ENCODE measurements at places on chromosomes 5 and 9. TPM values are rescaled to one million over a fixed set of nuclear protein-coding genes. Genes with fewer than 3 reads are reported as not detected.

DNA sequence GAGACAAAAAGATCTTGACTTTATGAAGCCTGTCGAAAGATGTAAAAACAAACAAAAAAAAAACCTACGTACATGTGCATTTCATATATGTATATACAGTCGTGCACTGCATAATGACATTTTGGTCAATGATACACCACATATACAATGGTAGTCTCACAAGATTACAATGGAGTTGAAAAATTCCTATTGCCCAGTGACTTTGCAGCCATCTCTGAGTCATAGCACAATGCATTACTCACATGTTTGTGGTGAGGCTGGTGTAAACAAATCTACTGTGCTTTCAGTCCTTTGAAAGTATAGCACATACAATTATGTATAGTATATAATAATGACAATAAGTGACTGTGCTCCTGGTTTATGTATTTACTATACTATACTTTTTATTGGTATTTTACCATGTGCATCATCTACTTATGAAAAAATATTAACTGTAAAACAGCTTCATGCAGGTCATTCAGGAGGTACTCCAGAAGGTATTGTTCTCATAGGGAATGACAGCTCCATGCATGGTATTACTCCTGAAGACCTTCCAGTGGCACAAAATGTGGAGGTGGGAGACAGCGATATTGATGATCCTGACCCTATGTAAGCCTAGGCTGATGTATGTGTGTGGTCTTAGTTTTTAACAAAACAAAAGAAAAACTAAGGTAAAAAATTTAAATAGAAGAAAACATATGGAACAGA, 73.7 kb upstream of the FST start:
- no peaks in the 10 kb centered on the region for H3K36me3 ChIP-seq
- peak; percentile 95 for DNase-seq
- H3K4me3 ChIP-seq, result no peak overlapping the region

GRCh38 chr9:130561056-130561455, 18.3 kb upstream of the FUBP3 start:
- H3K27ac ChIP-seq, result no peak overlapping the region
- DNase-seq, result no peak
- no peaks in the 10 kb centered on the region for H3K27me3 ChIP-seq
- H3K4me3 ChIP-seq, result no peak overlapping the region
- no peaks in the 10 kb centered on the region for H3K4me1 ChIP-seq

GRCh38 chr5:179731791-179732411, 721 bp upstream of the MAML1 start:
- peak overlapping the region; percentile 55 for H3K27ac ChIP-seq
- H3K4me3 ChIP-seq, result peak overlapping the region; percentile 35
- peak; percentile 82 for DNase-seq
- peaks cover 3% of the 10 kb centered on the region for H3K4me1 ChIP-seq
- peaks cover 6% of the 10 kb centered on the region for H3K36me3 ChIP-seq

DNA sequence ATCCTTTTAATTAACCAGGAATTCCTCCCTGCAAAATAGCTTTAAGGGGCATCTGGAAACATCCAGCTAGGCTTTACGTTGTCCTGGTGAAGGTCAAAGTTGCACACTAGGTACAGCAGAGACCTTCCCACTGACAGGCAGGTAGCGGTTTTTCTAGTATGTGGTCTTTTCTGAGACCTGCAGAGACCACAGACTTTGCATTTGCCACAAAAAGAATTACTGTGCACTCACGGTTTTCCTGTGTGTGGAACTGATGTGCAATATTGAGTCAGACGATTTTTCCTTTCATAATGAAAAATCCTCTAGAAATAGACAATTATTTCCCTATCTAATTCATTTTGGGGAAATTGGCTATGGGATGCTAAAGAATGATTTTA, 417.0 kb upstream of the ADAMTSL1 start:
- H3K4me3 ChIP-seq, result no peak overlapping the region
- H3K27ac ChIP-seq, result no peak overlapping the region
- no peaks in the 10 kb centered on the region for H3K36me3 ChIP-seq
- no peaks in the 10 kb centered on the region for H3K4me1 ChIP-seq
- no peaks in the 10 kb centered on the region for H3K27me3 ChIP-seq

DNA sequence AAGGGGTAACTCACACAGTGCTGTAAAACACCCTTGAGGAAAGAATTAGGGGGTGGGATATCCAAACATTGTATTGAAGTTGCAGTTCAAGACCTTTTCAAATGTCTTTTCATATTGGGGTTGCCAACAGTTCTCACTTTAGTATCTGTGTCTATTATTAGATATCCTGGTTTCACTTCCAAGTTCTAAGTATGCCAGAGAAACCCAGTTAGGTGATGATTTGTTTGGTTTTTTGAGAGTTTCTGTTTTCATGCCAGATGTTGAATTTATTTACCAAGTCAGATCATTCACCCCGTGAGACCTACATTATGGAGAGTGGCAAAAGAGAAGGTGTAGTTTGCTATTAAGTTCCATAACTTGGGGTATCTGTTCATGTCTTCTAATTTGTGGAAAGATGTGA, 64.5 kb downstream of the C9orf152 start:
- H3K4me1 ChIP-seq, result peaks cover 19% of the 10 kb centered on the region
- peaks cover 2% of the 10 kb centered on the region for H3K36me3 ChIP-seq
- H3K4me3 ChIP-seq, result no peak overlapping the region
- no peak overlapping the region for H3K27ac ChIP-seq
- H3K27me3 ChIP-seq, result no peaks in the 10 kb centered on the region

The GABRA6 gene
- total RNA-seq, result not detected

The HACD4 gene
- total RNA-seq, result 12.3 TPM

Measured in fibroblast of lung (primary cell).